CD4-positive, alpha-beta T cell treated with Interleukin-15 for 4 hours (primary cell): ENCODE measurements at places on chromosomes 13 and 19.

DNA sequence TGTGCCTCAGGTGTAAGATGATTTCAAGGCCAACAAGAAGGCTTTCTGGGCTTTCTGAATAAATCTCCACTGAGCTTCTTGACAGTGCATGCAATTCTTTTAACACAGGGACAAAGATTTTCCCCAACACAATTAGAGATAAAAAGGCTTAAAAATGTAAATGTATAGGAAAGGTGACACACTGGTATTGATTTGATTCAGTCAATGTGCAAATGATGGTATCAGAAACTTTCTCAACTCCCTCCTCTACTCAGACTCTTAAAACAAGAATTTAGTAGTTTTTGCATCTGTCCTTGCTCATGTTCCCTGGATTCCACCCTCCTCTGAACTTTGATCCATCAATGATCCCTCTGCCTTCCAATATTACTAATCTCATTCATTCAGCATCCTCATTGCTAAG lies 111.6 kb upstream of the FNDC3A start:
- DNase-seq: no peak

- no peak for DNase-seq
These were observed 29.2 kb upstream of the FGF9 start for GRCh38 chr13:21641629-21642028.

- DNase-seq: peak; percentile 23
These were observed 10.0 kb downstream of the CALM3 start for GRCh38 chr19:46610851-46611770.

GRCh38 chr19:41588497-41589209 lies 12.7 kb downstream of the CEACAM21 start:
- no peak for DNase-seq

- no peak for DNase-seq
These were observed 10.5 kb downstream of the XRCC1 start for GRCh38 chr19:43564800-43565199.

DNA sequence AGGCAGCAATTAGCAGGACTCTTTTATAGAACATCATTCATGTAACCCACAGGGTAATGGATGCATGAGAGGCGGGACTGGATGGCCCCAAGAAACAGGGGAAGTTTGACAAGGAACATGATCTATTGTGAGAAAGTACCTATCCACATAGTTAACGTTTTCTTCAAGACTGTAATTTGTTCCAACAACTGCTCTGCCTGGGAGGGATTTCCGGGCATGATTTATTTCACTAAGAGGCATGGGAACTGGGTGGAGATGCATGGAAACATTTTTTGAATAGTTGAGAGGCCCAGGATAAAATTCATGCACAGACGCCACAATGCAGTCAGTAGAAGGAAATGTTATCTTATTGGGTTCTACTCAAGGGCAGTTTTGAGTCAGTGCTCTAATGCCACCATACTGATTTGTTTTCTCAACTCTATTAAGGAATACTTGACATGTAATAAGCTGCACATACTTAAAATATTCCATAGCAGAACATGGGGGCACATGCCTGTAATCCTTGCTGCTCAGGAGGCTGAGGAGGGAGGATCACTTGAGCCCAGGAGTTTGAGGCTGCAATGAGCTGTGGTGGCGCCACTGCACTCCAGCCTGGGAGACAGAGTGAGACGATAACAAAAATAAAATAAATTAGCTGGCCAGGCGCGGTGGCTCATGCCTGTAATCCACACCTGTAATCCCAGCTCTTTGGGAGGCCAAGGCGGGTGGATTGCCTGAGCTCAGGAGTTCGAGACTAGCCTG lies 9.9 kb upstream of the ATG4D start:
- no peak for DNase-seq

GRCh38 chr19:16112778-16113177 lies 1.1 kb downstream of the RAB8A start:
- no peak for DNase-seq

DNA sequence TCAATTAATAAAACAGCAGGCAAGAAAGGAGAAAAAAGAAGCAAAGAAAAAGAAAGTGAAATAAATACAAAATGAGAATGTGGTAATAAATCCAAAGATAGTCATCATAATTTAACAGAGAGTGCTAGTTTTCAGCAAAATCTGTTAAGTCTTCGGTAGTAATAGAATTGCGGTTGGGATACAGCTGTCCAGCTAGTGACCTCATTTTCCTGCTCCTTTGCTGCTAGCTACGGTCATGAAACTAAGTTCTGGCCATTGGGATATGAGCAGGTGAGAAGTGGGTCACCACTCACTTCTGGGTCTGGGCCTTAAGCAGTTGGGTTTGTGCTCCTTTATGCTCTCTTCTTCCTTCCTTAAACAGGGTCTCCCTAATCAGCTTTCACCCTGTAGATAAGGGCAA lies 11.7 kb upstream of the DGKH start:
- no peak for DNase-seq

DNA sequence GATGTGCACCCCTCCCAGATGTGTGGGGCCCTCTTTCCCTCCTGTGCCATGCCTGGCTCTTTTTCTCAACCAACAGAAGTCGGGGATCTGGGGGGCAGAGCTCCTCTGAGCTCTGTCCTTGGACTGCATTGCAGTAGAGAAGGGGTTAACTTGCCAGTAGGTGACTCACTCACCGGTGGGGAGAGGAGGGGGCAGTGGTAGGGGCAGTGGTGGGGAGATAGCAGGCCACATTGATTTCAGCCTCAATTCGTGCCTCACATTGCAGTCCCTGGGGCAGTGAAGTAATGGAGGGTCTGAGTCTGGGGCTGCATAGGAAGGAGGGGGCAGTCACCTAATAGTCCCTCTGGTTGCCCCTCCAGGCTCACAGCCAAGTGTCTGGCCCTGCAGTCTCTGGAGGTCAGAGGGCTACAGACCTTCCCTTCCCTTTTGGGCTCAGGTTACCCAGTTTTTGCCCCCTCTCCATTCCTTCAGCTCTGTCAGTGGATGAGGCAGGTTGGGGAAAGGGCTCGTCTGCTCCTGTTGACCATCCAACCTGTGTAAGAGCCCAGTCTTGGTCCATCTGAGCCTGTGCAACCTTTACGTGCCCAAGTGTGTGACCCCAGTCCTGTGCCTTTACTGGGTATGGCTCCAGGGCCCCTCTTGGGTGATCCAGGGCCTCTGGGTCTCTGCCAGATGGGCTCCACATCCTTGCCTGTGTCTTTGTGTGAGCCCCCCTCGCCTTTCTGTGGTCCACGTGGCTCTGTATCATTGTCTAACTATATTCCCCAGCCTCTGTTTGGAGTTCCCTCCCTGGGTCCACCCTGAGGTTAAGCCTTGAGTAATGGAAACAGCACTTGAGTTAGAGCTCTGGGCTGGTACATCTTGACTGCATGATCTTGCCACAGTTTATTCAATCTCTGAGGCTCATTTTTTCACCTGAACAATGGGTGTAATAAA lies 13.0 kb downstream of the CIC start:
- no peak for DNase-seq

- DNase-seq: no peak
These were observed 125.3 kb upstream of the GPC6 start for GRCh38 chr13:93101226-93101734.
